Vein endothelial cell (primary cell): ENCODE measurements at places on chromosomes 4 and X. TPM values are rescaled to one million over a fixed set of nuclear protein-coding genes. Genes with fewer than 3 reads are reported as not detected.

GBA3 gene
- total RNA-seq: not detected in 2 replicates

TMSB15A gene
- 0.33 and 0.96 TPM in 2 replicates for total RNA-seq

RPS6KA6 gene
- total RNA-seq: 0.65 and 1.1 TPM in 2 replicates

MSX1 gene
- total RNA-seq: 4.2 and 5.4 TPM in 2 replicates

MEPE gene
- total RNA-seq: not detected in 2 replicates

SOX3 gene
- not detected in 2 replicates for total RNA-seq

BEX4 gene
- total RNA-seq: 15.7 and 17.0 TPM in 2 replicates

AFM gene
- not detected in 2 replicates for total RNA-seq

ARAP2 gene
- 0.10 TPM in 1 of 2 replicates, not detected in the other for total RNA-seq

MAGIX gene
- 0.65 and 0.76 TPM in 2 replicates for total RNA-seq

RNF128 gene
- 0.38 TPM in 1 of 2 replicates, not detected in the other for total RNA-seq

REELD1 gene
- total RNA-seq: not detected in 2 replicates

RAB39B gene
- total RNA-seq: 0.10 TPM in 1 of 2 replicates, not detected in the other

TCEAL6 gene
- total RNA-seq: not detected in 2 replicates

FUNDC2 gene
- total RNA-seq: 54.0 and 64.3 TPM in 2 replicates

HS6ST2 gene
- total RNA-seq: 2.0 and 3.8 TPM in 2 replicates

FMR1NB gene
- not detected in 2 replicates for total RNA-seq

RHOXF1 gene
- total RNA-seq: not detected in 2 replicates

IL13RA2 gene
- 0.19 and 26.8 TPM in 2 replicates for total RNA-seq

PAGE2 gene
- not detected in 2 replicates for total RNA-seq

CENPVL2 gene
- not detected in 2 replicates for total RNA-seq

FATE1 gene
- total RNA-seq: not detected in 2 replicates

NEUROG2 gene
- not detected in 2 replicates for total RNA-seq

PLK4 gene
- 5.2 and 13.3 TPM in 2 replicates for total RNA-seq

SPANXD gene
- not detected in 2 replicates for total RNA-seq

DGAT2L6 gene
- total RNA-seq: not detected in 2 replicates

POLN gene
- 2.0 TPM in 2 replicates for total RNA-seq

GNL3L gene
- total RNA-seq: 61.7 and 78.8 TPM in 2 replicates

SULT1E1 gene
- 6.7 and 23.8 TPM in 2 replicates for total RNA-seq

ADGRL3 gene
- total RNA-seq: not detected in 2 replicates

MED12 gene
- total RNA-seq: 44.5 and 47.7 TPM in 2 replicates

KLF8 gene
- total RNA-seq: 0.65 and 1.4 TPM in 2 replicates

CT45A1 gene
- total RNA-seq: not detected in 2 replicates

SRPK3 gene
- not detected in 2 replicates for total RNA-seq

GATA1 gene
- not detected in 2 replicates for total RNA-seq

BTK gene
- total RNA-seq: not detected in 2 replicates

NPY1R gene
- not detected in 2 replicates for total RNA-seq

SMIM43 gene
- total RNA-seq: 0.38 and 1.3 TPM in 2 replicates

GPR82 gene
- not detected in 2 replicates for total RNA-seq

ETNPPL gene
- total RNA-seq: not detected in 2 replicates

KLB gene
- under 0.01 TPM in 1 of 2 replicates, not detected in the other for total RNA-seq

RBM47 gene
- 0.10 TPM in 1 of 2 replicates, not detected in the other for total RNA-seq

PRAF2 gene
- total RNA-seq: 7.3 and 9.8 TPM in 2 replicates

GPR78 gene
- not detected in 2 replicates for total RNA-seq

STATH gene
- not detected in 2 replicates for total RNA-seq

PRSS12 gene
- 3.3 and 7.3 TPM in 2 replicates for total RNA-seq
